ENCODE measurements at places on chromosomes 2 and 18. TPM values are rescaled to one million over a fixed set of nuclear protein-coding genes. Genes with fewer than 3 reads are reported as not detected.
A peak's percentile ranks its signal among the peaks of the same experiment; 100 is the strongest.

DNA sequence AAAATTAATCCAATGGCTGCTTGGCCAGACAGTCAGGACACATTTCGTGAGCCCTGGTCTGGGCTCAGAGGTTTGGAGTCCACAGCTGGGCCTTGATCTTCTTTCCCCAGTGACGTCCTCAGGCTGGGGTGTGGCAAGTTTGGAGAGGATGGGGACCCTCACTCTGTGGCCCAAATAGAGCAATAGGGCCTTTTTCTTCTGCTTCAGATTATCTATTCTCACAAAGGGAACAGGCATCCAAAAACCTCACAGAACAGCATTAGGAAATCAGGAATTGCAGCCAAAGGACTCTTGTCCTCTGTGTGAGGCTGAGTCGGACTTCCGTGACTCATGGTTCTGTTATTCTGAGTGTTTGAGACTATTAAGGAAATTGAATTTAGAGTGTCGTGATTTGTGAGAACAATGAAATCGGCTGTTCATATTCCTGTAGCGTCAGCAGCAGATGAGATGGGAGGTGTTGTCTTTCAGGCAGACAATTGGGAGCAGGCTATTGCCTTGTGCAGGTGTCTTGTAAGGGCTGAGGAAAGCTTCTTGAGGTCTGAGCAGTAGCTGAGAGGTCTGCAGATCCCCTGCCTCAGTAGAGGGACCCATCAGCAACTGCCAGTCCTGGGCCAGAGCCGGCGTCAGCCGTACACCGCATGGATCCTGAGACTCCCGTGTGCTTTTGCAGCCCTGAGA lies 113.8 kb downstream of the SH3RF3 start:
- DNase-seq: peak; percentile 96

GRCh38 chr18:74380916-74381315 lies 65.3 kb downstream of the C18orf63 start:
- no peak for DNase-seq

DNA sequence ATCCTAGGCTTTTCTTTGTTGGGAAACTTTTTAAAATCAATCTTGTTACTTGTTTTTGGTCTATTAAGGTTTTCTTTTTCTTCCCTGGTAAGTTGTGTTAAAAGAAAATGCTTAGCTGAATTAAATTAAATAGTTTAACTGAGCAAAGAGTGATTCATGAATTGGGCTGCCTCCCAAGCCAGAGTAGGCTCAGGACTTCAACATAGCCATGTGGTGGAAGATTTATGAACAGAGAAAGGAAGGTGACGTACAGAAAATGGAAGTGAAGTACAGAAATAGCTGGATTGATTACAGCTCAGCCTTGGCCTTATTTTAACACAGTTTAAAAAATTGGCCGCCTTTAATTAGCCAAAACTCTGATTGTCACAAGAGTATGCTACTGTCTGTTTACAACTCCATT lies 27.9 kb upstream of the GALNT5 start:
- DNase-seq: peak; percentile 26

CAB39 gene
- 49.1 TPM for total RNA-seq

- no peak for DNase-seq
These were observed 48.8 kb downstream of the C2orf42 start for GRCh38 chr2:70141902-70142589.

GRCh38 chr18:44840058-44840790 lies 159.5 kb downstream of the SETBP1 start:
- no peak for DNase-seq

MBD1 gene
- total RNA-seq: 124 TPM

DNA sequence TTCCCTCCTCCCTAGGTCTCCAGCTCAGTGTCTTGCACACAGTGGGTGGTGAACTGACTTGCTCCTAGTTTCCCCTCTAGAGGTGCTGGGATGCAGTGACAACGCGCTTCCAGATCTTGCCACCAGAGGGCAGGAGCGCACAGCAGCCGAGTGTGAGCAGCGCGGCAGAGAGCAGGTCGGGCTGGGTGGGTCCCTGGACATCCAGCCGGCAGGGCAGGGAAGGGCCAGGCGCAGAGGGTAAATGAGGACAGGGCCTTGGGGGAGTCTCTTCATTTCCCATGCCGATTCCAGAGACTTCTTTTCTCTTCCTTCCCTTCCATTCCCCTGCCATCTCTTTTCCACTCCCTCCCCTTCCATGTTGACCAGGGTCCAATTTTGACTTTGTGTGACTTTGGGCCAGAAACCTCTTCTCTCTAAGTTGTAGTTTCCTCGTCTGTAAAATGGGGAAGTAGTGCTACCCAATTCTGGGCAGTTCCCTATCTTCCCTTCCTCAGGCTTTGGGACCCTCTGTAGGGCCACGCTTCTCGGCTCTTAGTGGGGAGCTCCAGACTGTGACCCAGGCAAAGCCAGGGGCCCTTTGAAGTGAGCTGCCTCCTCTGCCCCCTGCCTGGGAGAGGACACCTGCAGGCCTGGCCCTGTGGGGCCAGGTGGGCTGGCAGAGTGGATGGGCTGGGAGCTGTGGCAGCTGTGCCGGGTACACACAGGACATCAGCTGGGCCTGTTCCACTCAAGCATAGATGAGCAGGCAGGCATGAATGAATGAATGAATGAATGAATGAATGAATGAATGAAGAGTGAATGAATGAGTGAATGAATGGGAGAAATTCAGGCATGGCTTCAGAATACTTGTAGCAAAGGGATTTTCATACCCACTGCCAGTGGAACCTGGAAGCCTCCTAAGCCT lies 43.3 kb upstream of the TAF1B start:
- DNase-seq: peak; percentile 86

DNA sequence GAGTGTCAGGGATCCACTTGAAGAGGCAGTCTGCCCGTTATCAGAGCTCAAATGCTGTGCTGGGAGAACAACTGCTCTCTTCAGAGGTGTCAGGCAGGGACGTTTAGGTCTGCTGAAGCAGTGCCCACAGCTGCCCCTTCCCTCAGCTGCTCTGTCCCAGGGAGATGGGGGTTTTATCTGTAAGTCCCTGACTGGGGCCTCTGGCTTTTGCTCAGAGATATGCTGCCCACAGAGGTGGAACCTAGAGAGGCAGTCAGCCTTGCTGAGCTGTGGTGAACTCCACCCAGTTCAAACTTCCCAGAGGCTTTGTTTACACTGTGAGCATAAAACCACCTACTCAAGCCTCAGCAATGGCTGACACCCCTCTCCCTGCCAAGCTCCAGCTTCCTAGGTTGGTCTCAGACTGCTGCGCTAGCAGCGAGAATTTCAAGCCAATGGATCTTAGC lies 38.1 kb downstream of the PLEK start:
- no peak for DNase-seq

DNA sequence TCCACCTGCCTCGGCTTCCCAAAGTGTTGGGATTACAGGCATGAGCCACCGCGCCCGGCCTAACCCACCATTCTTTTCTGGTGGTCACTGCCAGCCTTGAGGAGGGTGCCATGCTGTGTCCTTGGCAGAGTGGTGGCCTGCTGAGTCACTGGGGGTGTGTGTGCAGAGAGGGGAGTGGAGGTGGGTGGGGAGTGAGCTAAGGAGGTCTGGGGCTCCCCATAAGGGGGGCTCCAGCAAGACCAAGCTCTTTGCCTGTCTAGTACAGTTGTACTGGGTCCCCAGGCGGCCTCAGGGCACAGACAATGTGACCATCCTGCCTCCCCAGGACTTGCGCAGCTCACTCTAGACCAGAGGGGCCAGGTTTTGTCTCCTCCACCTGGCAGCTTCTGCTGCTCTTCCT lies 36.1 kb downstream of the LAMA3 start:
- no peak for DNase-seq

DNA sequence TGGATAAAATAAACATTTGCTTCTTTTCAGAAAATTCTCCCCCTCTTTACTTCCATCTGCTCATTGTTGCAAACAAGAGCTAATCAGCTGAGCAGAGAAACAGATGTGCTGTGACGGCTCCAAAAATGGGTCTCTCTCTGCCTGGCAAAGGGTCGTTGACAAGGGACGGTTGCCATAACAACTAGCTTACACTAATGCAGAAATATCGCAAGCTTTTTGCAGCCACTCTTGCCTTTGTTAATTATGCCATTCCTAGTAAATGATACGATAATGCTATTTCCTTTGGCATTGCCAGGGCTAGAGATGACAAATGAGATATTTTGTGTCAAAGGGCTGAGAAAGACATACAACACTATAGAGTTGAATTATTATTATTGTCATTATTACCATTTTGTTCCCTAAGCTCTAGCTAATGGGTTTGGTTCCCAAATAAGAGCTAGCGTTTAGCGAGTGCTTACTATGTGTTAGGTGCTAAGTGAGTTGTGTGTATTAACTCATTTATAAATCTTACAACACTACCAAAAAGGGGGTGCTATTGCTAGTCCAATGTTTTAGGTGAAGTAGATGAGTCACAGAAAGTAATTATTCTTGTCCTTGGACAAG lies 46.8 kb downstream of the MYO3B start:
- DNase-seq: no peak

- no peak for DNase-seq
These were observed 33.6 kb downstream of the DGKD start for GRCh38 chr2:233387667-233388528.

DNA sequence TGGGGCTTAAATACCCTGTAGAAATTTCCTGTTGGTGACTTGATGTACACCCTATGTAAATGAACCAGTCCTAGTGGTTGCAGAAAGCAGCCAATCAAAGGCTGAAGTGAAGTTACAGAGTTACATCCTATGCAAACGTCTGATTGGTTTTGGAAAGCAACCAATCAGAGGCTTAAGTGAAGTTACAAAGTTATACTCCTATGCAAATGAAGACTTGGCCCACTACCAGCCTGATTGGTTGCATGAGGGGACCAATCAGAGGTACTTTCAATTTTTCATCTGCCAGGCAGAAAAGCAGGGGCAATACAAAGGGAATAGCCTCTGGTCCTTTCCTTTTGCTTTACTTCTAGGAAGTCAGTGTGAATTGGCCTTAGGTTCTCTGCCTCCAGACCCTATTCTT lies 13.6 kb upstream of the ZNF397 start:
- peak; percentile 19 for DNase-seq

ABCB11 gene
- under 0.01 TPM for total RNA-seq

DNA sequence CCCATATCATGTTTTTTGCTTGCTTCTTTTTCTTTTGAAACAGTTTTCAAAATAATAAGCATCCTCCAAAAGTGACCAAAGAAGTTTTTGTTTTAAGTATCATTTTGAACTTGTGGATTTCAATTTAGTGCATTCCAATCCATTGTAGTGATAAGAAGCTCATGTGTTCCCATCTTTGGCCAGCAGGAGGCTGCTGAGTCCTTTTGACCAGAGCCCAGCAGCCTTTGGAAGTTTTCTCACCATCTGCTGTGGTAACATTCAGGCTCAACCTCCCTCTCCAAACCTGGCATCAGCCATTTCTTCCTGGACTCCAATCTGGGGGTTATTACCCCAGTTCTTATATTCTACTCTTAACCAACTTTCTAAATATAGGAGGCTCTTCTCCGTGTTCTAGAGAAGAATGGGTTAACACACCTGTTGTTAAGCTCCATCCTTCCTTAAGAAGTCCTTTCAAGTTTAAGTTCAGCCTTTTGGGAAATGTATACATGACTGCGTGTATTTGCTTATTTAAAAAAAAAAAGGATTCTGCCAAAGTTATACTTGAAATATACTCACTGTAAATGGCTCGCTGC lies 39.0 kb upstream of the MAL start:
- DNase-seq: peak; percentile 31

DNA sequence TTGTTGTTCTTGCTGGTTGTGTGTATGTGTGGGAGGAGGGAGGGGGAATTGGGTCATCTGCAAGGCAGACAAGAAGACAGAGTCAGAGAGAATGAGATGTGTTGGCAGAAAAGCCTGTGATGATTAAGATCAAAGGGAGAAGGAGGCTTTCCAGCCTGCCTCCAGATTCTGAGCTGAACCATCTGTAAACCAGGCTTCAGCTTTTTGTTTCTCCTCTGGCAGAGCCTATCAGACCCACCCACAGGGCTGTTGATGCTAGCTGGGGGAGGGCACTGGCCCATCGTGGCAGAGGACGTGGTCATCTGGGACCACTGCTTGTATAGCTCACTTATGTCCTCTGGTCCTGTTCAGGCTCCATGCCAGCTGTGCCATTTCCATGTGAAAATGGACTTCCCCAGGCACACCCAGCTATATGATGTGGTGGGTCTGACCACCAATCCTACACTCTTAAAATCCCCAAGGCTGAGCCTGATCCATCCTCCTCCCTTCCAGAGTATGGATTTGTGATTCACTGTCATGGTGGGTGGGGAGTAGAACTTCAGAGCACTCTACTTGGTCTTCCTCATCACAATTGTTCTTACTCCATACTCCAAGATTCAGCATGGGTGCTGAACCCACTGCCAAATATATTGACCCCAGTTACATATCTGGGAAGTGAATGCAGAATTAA lies 27.8 kb upstream of the COL6A3 start:
- DNase-seq: no peak

DNA sequence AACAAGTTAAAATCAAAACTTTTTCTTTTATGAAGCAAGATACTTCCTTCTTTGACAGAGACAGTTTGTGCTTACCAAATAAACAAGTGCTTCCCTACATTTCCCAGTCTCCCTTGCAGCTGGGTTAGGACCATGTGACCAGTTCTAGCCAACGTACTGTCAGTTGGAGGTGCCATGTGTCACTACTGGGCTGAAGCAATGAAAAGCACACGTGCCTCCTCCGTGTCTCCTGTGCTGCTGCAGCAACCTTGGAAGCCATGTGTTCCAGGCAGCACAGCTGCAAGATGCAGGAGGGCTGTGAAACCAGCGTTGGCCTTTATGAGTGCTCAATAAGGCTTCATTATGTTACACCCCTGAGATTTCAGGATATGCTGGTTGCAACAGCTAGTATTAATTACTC lies 93.2 kb downstream of the DHRS9 start:
- DNase-seq: no peak

DNA sequence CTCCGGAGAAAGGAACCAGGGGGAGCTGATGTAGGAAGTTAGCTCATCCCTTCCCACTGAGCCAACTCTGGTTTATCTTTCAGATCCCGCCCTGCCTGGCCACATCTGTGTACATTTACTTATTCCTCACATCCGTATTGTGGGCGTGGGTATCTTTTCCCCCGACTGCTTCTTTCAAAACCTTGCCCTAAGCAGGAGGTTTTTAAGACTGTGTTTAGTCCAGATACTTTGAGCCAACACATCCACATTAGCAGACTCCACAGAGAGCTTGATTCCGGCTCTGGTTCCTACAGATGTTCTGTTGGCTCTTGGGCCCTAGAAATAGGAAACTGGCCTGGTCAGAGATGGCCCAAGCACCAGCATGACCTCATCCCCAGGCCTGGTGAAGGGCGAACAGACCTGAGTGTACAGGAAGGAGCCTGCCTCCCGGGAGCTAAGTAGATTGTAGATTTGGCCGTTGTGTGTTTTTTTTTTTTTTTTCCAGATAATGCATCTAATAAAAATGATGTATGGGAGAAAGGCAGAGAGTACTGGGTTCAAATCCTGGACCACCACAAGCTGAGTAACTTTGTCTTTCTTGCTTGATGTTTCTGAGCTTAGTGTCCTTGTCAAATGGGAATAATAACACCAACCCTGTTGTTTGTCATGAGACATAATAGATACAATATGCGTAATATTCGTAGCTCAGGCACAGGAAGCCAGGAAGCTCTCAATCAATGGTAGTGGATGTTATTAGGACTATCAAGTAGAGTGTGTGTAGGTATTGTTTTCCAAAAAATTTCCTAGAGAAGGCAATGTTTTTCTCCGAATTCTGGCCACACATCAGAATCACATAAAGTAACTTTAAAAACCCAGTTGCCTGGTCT lies 92.3 kb downstream of the PRKCE start:
- DNase-seq: peak; percentile 43

FOXI3 gene
- not detected for total RNA-seq

HRH4 gene
- not detected for total RNA-seq

MRPS5 gene
- 84.7 TPM for total RNA-seq

NMUR1 gene
- total RNA-seq: not detected
